ENCODE measurements at places on chromosomes 3 and 15.

DNA sequence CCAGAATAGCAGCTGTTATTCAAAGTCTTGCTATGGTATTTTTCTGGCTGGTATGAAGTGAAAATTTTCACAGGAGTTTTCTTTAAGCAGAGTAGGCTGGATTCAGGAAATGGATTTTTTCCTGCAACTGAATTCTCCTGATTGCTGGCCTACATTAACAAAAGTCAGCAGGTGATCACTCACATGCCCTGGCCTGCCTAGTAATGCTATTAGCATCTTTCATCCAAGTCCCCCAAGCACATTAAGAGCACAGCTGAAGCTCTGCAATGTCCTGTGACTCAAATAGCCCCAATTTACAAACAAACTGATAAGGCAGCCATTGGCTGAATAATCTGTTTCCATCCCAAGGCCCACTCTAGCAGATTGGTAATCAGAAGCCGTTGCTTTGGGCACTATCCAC lies 688.3 kb upstream of the LMCD1 start:
- DNase-seq: no peak

DNA sequence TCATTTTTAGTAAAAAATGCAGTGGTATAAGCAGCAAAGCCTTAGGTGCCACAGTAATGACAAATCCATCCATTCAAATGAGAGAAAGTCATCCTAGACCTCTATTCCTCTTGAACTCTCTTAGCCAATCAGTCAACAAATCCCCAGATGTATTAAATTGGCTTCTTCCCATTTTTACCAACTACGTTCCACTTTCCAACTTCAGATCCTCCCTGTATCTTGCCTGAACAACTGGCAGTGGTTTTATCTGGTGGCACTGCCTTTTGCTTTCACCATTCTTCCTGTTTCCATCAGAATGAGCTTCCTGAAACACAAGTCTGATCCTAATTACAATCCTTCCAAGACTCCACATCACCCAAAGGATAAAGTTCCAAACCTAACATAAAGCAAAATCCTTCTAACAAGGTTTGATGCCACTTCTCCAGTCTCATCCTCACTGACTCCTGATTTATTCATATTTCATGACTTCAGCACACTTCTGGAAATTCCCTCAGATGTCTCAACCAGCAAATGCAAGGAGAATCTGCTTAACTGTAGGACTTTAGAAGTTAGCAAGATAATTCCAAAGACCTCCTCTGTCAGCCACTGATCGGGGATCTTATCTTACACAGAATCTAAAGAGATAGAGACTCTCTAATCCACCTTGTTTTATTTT lies 69.8 kb upstream of the SLC4A7 start:
- DNase-seq: no peak

DNA sequence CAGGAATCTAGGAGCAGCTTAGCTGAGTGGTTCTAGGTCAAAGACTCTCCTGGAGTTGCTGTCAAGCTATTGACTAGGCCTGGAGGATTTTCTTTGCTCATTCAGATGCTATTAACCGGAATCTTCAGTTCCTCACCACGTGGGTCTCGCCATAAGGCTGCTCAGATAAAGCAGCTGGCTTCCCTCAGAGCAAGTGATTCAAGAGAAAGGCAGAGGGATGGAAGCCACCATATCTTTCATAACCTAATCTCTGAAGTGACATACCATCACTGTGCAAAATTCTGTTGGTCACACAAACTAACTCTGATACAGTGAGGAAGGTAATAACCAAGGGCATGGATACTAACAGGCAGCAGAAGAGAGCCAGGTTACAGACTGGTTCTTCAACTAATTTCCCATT lies 72.7 kb upstream of the FLNB start:
- DNase-seq: no peak

- DNase-seq: no peak
These were observed 42.4 kb upstream of the STRIT1 start for GRCh38 chr3:155335724-155336354.

DNA sequence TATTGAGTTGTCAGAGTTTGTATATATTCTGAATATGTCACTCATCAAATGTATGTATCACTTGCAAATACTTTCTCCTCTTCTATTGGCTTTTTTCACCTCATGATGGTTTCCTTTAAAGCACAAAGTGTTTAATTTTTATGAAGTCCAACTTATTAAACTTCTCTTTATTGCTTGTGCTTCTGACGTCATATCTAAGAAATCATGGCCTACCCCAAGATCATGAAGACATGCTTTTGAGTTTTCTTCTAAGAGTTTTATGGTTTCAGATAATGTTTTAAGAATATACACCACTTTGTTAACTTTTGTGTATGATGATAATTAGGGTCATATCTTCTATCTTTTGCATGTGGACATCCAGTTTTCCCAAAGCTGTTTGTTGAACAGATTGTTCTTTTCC lies 417.2 kb upstream of the ATP10A start:
- DNase-seq: no peak

DNA sequence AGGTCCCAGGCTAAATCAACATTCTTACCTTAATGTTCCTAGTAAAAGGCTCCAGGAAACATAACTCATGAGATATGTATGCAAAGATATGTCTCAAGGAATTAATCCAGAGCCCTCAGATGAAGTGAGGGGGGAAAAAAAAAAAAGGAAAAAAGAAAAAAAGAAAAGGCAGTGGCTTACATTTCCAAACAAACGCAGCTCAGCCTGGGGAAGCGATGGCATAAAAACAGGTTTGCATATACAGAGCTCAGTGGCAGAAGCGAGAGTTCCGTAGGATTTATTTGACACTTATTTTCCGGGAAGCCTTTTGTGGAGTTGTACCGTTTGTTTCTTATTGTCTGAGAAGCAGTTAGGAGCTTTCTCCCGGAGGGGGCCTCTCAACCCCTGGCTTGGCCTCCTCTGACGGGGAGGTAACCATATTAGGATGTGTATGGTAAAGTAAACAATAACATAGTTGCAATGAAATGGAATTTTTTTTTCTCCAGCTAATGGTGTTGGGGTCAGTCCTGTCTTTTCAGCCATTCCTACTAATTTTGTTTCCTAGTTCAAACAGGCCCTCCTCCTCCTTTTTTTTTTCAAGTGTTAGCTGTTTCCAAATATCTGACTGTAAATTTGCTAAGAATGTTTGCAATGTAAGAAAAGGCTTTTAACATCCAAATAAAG lies 338.6 kb downstream of the FOXP1 start:
- no peak for DNase-seq

GRCh38 chr3:82067420-82067819 lies 306.0 kb upstream of the GBE1 start:
- DNase-seq: no peak

DNA sequence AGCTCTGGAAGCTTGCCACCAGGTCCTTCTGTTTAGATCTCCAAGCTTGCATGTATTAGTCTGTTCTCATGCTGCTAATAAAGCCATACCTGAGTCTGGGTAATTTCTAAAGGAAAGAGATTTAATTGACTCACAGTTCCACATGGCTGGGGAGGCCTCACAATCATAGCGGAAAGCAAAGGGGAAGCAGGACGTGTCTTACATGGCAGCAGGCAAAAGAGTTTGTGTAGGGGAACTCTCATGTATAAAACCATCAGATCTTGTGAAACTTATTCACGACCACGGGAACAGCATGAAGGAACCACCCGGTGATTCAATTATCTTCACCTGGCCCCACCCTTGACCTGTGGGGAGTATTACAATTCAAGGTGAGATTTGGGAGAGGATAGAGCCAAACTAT lies 147.0 kb upstream of the PROK2 start:
- no peak for DNase-seq

DNA sequence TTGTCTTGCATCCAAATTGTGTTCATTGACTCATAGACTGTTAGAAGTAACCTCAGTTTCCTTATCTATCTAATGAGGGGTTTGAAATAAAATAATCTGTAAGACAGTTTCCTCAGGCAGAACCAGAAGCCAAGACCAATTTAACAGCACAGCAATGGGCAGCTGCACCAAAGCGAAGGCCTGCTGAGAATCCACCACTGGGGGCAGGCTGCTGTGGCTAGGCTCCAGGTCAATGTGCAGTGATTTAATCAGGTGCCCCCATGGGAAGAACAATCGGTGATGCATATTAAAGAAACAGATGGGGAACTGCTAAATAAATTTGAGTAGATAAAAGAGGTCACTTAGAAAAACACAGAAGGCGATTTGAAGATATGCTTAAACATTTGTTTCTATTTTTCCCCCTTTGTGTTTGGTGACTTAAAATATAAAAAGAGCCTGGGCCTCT lies 28.0 kb upstream of the TMOD3 start:
- DNase-seq: no peak

DNA sequence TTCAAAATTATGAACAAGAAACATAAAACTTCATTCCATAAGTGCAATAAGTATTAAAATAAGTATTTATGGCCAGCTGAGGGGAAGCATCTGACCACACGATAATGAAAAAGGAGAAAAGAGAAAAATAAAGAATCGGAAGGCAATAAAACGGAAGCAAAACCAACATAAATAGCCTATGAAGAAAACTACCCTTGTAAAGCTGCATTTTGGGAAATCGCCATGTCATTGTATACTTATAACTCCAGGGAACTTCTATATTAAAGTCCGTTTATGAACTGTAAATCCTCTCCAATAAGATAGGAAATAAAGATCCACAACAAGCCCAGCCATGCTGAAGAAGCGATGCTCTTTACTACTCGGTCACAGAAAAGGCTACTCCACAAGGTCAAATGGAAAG lies 47.7 kb downstream of the MORC1 start:
- no peak for DNase-seq

DNA sequence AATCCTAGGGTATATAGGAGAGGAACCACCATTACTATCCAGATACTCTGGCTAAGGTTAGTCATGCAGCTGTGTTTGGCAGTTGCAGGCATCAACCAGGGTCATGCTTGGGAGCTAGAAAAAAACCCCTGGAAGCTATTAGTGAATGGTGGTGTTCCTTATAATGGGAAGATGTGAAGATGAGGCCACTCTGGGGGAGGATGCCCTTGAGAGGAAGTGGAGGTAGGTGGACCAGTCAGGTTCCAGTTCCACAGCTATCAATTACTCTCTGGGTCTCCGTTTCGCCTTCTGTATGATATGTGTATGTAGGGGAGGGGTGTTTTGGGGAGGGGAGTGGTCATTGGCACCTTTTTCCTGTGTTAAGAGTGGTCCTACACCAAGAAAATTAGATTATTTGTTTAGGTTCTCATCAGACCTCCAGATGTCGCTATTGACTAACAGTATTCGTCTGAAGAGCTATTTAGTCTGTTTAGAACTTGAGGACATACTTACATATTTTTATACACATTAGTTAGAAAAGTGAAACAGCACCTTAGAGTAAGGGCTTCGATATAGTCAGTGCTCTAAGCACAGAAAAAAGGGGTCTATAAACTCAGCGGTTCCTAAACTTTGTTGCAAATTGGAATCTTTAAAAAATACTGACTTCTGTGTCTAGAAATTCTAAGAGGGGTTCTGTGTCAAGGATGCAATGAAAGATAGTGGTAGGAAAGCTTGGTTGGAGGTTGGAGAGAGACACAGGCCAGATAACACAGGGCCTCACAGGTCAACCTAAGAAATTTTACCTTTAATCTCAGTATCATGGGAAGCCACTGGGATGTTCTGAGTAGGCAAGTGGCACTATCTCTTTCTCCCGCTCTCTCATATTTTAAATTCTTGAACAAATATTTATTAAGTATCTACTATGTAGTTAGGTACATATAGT lies 9.1 kb upstream of the HPS3 start:
- DNase-seq: no peak

DNA sequence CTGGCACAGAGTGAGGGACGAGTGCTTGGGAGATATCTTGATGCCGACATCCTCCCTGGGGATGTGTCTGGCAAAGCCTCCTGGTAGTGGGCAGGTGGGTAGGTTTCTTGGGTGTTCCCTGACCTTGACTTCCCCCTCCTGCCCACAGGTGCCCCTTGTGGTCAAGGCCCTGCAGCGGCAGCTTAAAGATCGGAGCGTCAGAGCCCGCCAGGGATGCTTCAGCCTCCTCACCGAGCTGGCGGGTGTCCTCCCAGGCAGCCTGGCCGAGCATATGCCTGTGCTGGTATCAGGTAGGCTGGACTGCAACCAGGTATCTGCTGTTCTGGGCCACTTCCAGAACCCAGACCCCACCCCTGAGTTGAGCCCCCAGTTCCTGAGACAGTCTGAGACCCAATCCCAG lies 19.2 kb downstream of the CAND2 start:
- no peak for DNase-seq

DNA sequence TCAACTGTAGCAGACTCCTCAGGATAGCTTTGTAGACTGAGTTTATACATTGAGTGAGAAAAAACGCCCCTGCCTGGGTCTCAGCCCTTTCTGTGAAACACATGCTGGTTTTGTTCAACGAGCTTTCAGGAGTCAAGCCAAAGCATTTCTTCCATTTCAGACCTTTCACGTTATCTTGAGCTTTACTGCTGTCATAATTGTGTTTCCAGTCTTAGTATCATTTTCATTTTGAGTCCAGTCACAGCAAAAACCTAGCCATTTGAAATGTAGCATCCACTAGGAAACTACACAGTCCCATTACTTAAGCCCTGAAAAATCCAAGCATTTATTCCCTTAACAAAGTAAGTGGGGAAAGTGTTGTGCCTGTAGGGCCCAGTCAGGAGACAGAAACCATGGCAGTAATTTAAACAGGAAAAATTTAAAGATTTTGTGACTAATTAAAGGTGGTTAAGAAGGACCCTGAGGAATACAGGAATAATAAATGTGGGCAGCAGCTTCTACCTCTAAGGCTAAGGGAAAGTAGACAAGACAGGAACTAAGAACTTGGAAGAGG lies 110.1 kb upstream of the ABHD17C start:
- no peak for DNase-seq

- DNase-seq: no peak
These were observed 864 bp upstream of the NEO1 start for GRCh38 chr15:73051391-73051806.

- no peak for DNase-seq
These were observed 43.6 kb downstream of the LRIG1 start for GRCh38 chr3:66457252-66457651.

GRCh38 chr3:106086636-106087035 lies 217.8 kb upstream of the CBLB start:
- no peak for DNase-seq

DNA sequence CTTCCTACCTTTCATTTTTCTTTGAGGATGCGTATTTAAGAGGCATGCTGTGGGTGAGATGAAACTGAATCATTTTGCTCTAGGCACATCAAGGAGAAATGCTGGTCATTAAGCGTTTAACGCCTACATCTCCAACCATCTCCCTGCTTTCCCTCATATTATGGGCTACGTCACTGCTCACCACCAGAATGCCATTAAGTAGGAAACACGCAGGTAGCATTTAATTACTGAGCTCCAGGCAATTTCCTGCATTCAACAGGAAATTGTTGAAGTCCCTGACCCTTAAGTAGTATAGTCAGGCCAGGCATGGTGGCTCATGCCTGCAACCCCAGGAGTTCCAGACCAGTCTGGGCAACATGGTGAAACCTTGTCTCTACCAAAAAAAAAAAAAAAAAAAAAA lies 66.1 kb downstream of the CHSY1 start:
- DNase-seq: no peak

- no peak for DNase-seq
These were observed 42.9 kb downstream of the FGD5 start for GRCh38 chr3:14861446-14862302.

DNA sequence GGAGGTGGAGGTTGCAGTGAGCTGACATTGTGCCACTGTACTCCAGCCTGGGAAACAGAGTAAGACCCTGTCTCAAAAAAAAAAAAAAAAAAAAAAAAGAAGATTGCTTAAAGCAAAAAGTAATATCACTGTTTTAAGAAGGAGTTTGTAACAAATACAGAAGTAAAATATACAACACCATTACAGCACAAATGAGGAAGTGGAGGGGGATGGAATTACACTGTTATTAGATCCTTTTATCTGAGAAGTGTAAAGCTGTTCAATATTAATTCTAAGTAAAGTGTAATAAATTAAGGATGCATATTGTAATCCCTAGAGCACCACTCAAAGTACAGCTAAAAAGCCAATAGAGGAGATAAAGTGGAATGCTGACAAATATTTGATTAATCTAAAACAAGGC lies 47.0 kb upstream of the SNRPA1 start:
- DNase-seq: no peak
